CD4-positive, alpha-beta T cell treated with Interleukin-17A for 1 hour (primary cell): ENCODE measurements at places on chromosomes 11 and 22.

GRCh38 chr11:114319716-114320328 lies 23.6 kb downstream of the NNMT start:
- DNase-seq = no peak

- no peak for DNase-seq
Observed at GRCh38 chr22:28017859-28018258, 98.8 kb upstream of the PITPNB start.

- no peak for DNase-seq
Observed at GRCh38 chr11:119377961-119378667, 3.4 kb downstream of the USP2 start.

DNA sequence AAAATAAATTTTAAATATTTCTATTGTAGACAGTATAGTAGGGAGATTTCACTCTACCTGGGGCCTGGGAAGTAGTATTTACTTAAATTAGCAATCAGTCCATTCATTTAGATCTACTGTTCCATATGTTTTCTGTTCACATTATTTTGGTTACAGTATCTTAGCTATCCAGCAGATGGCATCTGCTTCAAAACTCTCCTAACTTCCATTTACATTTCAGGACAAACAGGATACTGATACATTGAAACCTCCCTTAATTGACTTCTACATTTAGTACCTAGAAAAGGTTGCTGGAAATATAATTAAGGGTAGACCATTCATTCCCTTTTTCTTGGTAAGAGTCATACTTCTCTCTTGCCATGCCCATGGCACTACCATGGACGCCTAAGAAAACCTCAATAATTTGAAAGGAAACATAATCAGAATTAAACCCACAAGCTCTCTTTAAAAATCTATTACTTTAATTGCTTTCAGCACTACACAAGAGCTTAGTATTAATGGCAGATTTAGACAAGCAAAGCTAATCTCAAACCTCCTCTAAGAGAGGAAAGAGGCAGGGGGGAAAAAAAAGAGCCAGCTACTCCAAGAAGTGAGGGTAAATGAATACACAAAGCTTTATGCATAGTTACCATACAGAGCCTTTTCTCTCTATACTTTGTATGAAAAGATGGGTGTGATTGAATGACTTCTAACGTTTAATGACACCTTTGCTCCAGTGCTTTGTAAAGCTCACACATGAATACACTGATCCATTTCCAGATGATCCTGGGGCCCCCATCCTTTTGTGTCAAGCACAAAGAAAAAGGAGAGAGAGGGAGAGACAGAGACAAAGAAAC lies 131.2 kb upstream of the MTMR2 start:
- DNase-seq = peak; percentile 53

DNA sequence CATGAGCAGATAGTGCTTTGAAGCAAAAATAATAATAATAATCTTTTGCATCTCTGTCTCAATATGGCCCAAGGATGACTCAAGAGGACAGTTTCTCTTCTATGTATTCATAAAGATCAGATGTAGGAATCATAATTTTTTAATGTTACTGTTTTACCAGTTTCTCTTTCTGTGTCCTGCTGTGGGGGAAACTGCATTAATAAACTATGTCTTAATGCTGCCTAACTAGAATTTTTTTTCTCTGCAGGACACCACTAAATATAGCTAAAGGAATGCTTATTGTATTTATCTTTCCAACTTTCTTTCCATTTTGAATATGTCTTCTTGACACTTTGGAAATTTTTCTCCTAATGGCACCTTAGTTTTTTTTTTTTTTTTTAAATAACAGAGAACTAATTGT lies 6.5 kb downstream of the FJX1 start:
- no peak for DNase-seq

GRCh38 chr11:2855162-2855561 lies 30.4 kb downstream of the CDKN1C start:
- no peak for DNase-seq

DNA sequence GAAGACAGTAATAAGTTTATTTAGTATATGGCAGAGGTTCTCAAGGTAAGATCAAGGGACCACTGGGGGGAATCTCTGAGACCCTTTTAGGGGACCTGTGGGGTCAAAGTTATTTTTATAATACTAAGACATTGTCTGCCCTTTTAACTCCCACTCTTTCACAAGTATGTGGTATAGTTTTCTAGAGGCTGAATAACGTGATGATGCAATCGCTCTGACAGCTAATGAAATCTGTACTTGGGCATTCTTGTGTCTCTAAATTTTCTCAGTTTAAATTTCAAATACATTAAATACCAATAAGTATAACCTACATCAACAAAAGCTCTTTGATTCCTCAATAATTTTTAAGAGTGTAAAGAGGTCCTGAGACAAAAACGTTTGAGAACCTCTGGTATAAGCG lies 147.9 kb downstream of the ATG16L2 start:
- no peak for DNase-seq

DNA sequence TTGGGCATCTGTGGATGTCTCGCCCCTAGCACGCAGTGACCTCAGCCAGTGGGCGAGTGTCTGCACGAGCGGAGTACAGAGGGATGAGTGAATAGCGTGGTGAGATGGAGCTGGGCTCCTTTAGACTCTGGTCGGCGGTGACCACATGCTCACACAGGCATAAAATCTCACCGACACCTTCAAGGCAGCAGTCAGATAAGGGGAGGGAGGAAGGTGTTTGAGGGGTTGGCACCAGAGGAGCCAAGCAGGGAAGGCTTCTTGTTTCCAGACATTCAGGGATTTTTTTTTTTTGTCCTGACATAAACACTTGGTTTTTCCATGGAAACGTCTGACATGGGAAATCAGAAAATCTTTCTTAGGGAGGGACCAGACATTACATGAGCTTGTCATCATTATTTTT lies 35.8 kb downstream of the GRIK4 start:
- no peak for DNase-seq

DNA sequence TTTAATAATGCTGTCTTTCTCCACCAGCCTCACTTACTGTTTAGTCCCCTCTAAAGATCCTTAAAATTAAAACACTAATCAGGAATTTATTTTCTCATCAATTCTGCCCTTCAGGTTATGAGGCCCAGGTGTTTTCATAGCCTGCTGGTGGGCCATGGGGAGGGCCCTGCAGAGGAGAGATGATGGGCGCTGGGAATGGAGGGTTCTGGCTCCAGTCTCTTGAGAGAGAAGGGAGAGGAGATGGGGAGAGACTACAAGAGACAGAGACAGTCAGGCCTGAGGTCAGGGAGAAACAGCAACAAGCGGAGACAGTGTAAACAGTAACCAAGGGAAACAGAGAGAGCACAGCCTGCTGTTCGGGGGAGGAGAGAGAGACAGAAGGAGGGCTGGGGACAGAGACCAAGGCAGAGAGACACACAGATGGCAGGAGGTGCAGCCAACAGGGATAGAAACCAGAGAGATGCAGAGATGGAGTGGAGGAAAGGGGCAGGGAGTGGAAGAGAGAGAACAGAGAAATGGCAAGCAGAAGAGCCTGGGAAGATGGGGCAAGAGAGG lies 187.3 kb upstream of the SYT13 start:
- no peak for DNase-seq

GRCh38 chr11:34754171-34754823 lies 133.4 kb downstream of the EHF start:
- no peak for DNase-seq

- peak; percentile 43 for DNase-seq
Observed at GRCh38 chr22:39943337-39943736, 16.9 kb upstream of the TMA7B start.

DNA sequence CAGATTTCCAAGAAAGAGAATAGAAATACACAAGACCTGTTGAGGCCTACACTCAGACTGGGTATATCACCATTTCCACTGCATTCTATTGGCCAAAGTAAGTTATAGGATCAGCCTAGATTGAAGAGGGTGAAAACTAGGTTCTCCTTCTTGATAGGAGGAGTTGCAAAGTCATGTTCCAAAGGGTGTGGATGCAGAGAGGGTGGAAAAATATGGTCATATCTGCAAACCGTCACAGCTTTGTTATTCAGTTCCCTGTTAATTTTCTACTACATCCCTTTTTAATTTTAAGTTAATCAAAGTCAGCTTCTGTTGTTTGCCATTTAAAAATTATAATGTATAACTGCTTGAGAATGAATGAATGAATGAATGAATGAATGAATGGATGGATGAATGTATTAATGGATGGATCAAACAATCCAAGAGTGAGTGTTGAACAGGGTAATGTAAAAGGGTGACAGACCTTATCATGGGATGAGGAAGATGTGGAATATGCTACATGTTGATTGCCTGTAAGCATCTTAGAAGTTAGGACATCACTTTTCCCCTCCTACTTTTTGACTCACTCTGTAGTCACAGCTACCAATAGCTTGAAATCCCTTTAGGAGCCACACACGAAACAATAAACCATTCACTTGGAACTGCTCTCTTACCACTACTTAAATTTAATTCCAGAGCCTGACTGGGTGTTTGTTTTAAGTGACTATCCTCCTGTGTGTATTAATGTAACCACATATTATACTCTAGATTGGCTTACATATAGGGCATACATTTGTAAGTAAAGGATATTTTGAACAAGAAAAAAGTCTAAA lies 121.5 kb downstream of the CCDC34 start:
- DNase-seq = no peak

DNA sequence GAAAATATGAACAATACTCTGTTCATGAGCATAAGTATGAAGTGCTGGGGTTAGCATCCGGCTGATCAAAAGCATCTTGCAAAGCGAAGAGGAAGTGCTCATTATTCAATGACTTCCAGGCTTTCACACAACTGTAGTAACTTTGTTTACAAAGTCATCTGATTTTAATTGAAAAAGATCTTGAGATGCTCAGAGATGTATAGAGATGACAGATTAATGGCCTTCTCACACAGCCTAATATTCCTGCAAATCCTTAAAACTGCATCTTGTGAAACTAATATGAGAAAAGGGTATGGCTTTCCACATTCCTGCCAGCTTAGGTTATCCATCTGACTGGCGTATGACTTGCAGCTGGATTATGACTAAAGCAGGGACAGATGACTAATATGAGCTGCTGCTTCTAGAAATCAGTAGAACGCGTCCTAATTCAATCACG lies 125.4 kb downstream of the CASP12 start:
- DNase-seq = peak; percentile 22

- no peak for DNase-seq
Observed at GRCh38 chr22:35045451-35045850, 20.5 kb upstream of the ISX start.

GRCh38 chr11:45332276-45332934 lies 46.3 kb upstream of the SYT13 start:
- DNase-seq = peak; percentile 55

- no peak for DNase-seq
Observed at GRCh38 chr22:40979871-40980270, 28.7 kb downstream of the RBX1 start.

DNA sequence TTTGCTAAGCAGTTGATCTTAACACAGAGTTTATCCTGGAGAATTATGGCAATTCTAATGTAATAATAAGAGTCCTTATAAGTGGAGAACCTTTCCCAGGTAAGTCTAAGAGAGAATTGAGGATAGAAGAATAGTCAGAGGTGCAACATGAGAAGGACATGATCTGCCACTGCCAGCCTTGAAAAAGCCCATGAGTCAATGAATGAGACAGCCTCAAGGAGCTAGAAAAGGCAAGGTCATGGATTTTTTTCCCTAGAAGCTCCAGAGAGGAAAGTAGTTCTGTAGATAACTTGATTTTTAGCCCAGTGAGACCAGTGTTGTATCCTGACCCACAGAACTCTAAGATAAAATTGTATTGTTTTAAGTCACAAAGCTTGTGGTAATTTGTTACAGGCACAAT lies 16.9 kb downstream of the MS4A6A start:
- no peak for DNase-seq

- no peak for DNase-seq
Observed at GRCh38 chr11:100640071-100640470, 47.0 kb upstream of the ARHGAP42 start.

- DNase-seq = no peak
Observed at GRCh38 chr11:112822478-112823274, 138.5 kb upstream of the NCAM1 start.

DNA sequence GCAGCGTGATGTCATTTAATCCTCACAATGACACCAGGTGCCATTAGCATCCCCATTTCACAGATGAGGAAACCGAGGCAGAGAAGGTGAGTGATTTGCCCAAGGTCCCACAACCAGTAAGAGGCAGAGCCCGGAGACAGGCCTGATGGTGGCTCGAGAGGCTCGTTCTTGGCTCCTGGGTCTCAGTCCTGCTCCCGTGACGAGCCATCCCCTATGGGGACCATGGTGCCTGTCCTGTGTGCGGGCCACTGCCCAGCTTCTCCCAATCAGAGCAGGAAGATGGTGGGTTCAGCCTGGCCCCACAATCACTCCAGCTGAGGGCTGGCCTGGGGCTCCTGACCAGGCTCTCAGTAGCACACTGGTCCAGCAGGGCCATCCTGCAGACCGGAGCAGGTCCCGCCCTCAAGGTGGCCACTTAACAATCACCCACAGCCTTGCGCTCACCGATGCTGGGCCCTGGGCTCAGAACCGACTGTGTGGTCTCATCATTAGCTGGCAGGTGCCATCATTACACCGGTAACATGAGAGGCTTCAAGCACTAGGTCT lies 3.6 kb downstream of the ALDH3B1 start:
- no peak for DNase-seq

DNA sequence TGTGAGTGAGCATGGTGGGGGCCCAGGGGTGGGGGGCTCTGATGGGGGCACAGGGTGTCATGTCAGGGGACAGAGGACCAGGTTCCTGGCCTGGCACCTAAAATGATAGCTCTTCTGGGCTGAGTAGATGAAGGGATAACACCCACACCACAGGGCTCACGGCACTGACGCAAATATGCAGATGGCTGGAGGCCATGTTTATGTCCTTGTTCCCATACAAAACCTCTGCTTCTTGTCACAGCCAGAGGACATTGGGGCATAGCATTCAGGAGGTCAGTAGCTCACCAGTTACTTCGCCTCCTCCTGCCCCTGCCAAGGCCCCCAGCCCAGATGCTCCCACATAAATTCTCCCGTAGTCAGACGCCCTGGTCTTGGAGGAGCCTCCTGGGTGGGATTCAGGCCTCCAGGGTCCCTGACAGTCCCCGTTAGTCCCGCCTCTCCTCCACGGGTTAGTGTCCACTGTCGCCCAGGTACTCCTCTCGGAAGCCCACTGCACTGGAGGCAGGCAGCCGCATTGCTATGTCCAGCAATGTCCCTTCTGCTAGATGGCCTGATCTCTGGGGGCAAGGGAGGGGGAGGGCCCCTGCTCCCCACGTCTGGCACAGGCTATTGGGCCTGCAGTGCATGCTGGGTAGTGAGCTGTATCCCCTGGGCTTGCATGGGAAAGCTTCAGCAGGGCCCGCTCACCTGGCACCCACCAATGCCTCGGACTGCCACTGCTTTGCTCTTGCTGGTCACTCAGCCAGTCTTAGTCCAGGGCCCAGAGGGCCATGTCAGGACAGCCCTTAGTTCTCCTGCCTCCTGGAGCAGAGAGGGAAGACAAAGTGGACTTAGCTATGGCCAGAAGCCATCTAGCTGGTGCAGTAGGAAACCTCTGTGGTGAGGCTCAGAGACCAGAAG lies 75.6 kb upstream of the MYOD1 start:
- DNase-seq = no peak

DNA sequence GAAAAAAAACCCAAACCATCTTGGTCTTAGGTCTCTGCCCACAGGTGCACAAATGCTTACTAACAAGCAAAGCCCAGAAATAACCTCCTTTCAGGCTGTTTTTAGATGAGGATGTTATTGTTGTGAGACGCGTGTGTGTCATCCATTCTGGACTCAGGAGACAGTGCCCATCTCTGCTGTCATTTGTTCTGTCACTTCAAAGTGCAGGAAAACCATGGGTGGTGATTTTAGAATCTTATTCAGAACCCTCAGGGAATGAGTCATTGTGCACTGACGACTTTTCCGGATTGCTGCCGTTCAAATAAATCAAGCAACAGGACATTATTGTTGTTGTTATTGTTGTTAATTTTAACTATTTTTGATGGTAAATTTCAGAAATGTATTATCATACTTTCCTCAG lies 110.3 kb downstream of the LRRC32 start:
- DNase-seq = peak; percentile 38
